ENCODE measurements at places on chromosomes 12 and 14.

DNA sequence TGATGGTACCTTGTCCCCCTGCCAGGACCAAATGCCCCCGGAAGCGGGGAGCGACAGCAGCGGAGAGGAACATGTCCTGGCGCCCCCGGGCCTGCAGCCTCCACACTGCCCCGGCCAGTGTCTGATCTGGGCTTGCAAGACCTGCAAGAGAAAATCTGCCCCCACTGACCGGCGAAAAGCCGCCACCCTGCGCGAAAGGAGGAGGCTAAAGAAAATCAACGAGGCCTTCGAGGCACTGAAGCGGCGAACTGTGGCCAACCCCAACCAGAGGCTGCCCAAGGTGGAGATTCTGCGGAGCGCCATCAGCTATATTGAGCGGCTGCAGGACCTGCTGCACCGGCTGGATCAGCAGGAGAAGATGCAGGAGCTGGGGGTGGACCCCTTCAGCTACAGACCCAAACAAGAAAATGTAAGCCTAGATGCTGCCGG is 410 bp downstream of the MYF6 start:
- no peak for DNase-seq

DNA sequence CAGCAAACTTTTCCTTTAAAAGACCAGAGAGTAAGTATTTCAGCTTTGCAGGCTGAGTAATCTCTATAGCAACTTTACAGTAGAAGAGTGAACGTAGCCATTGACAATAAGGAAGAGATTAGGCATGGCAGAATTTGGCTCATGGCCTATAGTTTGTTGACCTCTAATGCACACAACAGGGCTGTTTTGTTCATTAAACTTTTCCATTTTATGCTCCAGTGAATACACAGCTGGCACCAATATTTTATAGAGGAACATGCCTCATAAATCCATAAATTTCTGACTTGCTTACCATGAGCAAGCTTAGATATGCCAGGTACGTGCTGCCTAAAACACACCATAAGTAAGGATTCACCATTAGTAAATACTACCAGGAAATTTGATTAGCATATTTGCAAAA is 609.0 kb upstream of the STXBP6 start:
- DNase-seq, result peak; percentile 25

- no peak for DNase-seq
Measured at GRCh38 chr14:105904379-105904778, 378.0 kb downstream of the TMEM121 start.

GRCh38 chr14:104826189-104826860 is 25.4 kb downstream of the ZBTB42 start:
- DNase-seq, result peak; percentile 73

DNA sequence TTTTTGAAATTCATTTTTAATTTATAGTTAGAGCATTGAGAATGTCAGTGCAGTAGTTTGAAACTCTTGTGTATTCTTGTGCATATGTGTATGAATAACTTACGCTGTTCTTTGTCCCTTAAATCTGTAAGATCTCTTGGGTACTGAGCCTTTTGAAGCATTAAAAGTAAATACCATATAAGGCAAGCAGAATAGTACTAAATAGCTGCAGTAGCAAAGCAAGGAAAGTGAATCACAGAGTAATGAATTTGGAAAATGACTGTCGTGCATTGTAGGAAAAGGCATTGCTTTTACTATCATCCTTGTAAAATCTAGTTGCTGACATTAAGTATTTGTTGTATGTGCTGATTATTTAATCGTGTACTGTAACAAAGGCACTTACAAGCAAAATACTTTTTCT is 12.1 kb downstream of the CNOT2 start:
- no peak for DNase-seq

DNA sequence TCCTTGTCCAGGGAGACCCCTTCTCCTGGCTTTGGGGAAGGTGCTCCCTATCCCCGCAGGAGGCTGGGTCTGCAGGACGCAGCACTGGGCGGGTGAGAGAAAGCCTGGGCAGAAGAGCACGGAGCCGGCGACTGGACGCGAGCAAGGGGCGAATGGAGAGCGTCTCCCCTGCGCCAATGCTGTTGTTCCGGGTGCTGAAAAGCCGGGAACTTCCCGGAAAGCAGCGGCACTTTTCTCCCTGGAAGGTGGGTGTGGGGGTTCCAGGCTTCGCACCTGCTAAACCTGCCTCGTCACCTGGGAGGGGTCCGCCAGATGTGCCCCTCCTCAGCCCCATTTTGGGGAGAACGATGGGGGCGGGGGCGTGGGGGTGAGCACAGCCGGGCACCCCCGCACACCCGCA is 417.1 kb upstream of the TMTC1 start:
- DNase-seq, result no peak

DNA sequence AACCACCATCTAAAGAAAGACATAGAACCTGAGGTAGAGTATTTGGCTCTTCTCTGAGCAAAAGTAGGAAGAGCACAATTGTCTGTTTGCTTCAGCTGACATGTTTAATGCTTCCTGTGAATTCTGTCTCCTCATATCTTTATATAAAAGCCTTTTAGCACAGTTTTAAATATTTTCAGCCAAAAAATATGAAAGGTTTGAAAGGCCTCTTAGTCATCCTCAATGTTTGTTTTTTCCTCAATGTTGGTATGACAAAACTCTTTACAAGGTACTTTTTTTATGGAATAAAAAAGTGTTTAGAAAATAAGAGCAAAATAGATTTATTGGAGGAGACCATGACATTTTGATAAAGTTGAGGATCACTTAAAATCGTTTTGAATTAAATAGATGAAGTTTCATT is 360.9 kb downstream of the NAV3 start:
- no peak for DNase-seq

DNA sequence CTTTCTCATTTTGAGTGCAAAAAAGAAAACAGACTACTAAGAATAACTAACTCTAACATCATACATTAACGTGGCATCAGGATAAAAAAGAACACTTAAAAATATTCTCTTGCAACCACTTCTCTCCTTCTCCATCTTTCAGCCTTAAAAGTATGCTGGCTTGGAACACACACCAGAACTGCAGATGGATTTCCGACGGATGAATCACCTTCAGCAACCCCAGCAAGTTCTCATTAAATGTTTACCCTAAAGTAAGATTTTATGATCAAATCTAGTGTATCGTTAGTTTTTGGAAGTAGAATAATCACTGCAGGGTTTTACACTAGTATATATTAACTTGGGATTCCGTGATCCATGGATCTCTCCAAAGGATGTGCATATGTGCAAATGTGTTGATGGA is 1.2 kb downstream of the NEK9 start:
- DNase-seq, result no peak

DNA sequence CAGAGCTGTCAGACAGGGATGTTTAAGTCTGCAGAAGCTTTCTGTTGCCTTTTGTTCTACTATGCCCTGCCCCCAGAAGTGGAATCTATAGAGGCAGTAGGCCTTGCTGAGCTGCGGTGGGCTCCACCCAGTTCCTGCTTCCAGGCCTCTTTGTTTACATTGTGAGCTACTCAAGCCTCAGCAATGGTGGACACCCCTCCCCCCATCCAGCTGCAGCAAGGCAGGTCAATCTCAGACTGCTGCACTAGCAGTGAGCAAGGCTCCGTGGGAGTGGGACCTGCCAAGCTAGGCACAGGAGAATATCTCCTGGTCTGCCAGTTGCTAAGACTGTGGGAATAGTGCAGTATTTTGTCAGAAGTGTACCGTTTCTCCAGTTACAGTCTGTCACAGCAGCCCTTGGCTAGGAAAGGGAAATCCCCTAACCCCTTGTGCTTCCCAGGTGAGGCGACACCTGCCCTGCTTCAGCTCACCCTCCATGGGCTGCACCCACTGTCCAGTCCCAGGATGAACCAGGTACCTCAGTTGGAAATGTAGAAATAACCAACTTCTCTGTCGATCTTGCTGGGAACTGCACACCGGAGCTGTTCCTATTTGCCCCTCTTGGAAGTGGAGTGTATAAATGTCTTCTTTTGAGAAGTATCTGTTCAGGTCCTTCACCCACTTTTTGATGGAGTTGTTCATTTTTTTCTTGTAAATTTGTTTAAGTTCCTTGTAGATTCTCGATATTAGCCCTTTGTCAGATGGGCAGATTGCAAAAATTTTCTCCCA is 213.5 kb upstream of the SLC38A2 start:
- peak; percentile 70 for DNase-seq

GRCh38 chr12:131274061-131274460 is 320.4 kb downstream of the ADGRD1 start:
- no peak for DNase-seq

DNA sequence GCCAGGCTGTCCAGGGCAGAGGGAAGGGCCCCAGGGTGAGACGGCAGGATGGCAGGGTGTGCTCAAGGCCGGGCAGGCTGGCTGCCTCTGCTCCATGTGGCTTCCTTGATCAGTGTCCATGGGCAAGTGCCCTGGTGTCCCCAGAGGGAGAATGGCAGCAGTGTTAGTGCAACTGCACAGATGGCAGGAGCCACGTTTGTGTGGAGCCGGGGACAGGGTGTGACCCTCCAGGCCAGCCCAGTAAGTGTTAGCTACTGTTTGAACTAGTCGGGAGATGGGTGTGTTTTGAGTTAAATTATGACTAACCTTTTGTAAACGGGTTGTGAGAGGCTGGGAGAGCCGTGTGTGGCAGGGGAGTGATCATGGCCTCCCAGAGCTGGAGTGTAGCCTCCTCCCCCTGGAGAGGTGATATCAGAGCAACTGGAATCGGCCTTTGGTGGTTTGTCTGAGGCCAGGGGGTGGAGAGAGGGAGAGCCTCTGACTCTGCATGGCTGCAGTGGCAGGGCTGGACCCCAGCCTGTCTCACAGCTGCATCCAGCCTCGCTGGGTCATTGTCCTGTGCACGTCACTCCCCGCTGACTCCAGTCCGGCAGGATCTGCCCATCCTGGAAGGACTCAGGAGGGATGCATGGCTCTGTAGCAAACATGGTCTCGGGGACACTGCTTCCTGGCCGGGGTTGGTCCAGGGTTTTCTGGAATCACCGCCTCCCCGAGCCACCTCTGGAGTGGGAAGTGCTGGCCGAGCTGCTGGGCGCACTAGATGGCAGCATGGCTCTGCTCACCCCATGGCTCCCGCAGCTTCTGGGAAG is 27.8 kb downstream of the AACS start:
- peak; percentile 32 for DNase-seq

DNA sequence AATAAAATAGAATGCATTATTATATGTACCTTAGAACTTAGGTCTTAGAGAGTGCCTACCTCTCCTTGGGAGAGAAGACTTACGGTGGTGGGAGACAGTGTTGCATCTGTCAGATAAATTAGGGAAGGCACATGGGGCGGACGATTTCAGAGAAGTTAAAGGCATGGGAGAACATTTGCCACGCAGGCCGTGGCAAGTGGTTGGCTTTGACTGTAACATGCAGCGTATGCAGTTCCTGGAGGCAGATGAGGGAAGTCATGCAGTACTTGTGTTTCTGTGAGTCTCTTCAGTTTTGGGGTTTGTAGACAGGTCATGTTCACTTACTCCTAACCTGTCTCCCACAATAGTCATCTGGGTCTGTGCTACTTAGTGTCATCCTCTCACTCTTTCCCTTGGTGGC is 43.6 kb downstream of the ETV6 start:
- no peak for DNase-seq

GRCh38 chr12:52006726-52007157 is at the start of gene TAMALIN:
TAMALIN (plus strand) TSS chr12:52006946; CDS start chr12:52007020, 74 bp downstream.
- DNase-seq, result no peak

DNA sequence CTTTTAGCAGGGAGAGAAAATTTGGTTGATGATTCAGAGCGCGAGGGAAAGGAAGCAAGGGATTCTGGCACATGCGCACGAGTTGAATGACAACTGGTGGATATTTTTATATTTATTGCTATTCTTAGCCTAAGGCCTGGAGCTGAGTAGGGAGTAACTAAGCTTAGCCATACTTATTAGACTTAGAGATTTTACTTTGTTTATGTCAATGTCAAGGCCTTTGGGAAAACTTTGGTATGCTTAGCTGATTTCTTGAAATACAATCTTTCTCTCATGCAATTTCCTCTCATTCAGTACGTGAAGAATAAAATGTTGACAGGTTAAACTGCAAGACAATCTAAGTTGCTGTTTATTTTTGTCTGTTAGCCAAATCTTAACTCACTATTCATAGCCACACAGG is 101.1 kb downstream of the CRADD start:
- no peak for DNase-seq
